ENCODE measurements at places on chromosomes 2 and 18.

- no peak for DNase-seq
These were observed 317.9 kb downstream of the ZNF516 start for GRCh38 chr18:76177160-76177559.

- DNase-seq, result no peak
These were observed 69.7 kb downstream of the FEZ2 start for GRCh38 chr2:36528274-36528673.

DNA sequence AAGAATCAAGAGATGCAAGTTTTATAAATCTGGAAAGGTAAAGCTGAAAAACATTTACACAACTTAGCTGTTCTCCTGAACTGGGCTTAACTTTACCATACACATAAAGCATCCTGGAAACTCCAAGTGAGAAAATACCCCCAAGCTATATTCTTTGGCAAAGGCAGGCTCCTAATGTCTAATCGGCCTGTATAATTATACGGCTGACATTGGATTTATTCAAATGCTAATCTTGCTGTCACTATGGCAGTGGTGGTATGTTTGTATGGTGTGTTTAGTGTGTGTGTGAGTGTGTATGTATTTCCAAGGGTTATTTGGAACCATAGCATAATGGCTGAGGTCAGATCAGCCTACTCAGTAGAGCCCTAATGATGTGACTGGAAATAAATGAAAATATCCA, 1031.8 kb upstream of the ZEB2 start:
- DNase-seq, result no peak

GRCh38 chr2:134206573-134206972, 47.3 kb upstream of the MGAT5 start:
- DNase-seq, result peak; percentile 68

DNA sequence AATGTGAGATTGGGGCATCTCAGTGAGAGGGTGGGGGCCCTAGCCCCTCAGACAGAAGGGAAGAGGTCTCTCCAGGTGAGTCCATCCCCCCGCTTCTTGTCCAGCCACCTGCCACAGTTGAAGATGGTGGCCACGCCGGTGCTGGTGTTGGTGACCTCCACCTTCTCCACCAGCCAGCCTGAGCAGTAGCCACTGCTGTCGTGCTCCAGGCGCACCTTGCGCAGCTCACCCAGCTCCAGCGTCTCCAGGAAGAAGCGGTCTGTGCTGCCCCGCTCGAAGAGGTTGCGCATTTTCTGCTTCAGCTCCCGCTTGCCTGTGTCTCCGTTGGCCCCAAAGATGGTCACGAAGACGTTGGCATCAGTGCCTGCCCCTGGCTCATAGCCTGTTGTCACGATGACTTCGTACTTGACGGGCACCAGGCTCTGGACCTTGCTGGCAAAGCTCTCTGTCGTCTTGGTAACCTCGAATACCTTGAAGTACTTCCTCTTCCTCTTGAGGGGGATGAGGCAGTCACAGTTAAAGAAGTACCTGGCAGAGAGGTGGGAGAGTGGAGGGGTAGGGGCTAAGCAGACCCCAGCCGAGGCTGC, 179.5 kb downstream of the LOXHD1 start:
- no peak for DNase-seq

DNA sequence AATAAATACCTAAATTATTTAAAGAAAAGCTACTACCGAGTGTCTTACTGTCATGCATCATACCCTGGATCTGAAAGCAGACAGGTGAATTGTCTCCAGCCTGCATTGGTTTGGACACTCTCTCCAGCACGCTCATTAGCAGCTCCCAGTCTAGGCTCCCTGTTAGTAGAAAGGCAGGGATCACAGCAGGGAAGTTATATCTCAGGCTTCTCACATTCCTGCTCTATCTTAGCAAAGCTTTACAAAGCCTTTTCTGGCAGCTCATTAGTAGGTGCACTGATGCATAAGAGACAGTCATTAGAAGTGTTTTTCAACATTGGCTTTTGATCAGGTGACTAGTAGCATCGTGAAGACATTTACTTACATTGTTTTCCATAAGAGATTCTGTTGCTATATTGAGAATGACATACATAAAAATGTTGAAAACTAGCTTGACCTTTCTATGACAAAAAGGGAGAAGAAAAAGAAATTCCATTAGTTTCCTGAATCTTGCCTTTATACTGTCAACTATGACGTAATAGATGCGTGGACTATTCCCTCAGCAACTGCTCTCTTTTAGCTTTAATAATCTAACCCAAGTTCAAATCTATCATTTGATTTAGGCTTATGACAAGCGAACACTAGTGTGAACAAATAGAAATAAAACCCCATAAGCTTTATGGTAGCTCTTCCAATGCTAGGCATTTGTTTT, 408.7 kb upstream of the KCNH7 start:
- DNase-seq, result no peak

GRCh38 chr2:218187296-218188015, 20.7 kb upstream of the CXCR1 start:
- no peak for DNase-seq

GRCh38 chr2:705971-706511, 28.8 kb upstream of the TMEM18 start:
- no peak for DNase-seq

DNA sequence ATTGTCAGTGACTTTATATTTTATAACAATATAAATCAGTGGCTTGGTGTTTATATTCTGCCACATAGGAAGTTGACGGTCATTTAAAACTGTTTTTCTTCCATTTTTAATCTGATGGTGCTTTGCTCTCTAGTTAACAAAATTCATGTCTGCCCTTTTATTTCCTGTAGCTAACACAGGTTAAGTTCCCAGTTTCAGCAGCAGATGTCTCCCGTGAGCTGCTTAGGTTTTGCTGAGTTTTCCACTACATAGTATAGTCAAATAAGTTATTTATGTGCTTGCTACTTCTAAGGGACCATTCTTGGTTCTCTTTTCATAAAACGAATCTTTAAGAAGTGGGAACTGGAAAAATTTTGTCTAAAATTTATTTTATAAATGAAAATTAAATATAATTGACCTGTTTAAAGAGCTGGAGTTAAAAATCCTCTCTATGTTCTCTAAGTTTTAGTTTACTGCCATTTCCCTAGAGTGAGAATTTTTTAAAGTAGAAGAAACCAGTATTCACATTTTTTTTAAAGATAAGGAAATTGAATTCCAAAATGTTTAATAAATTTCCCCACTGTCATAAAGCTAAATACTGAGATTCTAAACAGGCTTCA, 20.6 kb downstream of the HTR2B start:
- DNase-seq, result peak; percentile 59

GRCh38 chr2:202944816-202945215, 32.7 kb downstream of the CARF start:
- DNase-seq, result no peak

DNA sequence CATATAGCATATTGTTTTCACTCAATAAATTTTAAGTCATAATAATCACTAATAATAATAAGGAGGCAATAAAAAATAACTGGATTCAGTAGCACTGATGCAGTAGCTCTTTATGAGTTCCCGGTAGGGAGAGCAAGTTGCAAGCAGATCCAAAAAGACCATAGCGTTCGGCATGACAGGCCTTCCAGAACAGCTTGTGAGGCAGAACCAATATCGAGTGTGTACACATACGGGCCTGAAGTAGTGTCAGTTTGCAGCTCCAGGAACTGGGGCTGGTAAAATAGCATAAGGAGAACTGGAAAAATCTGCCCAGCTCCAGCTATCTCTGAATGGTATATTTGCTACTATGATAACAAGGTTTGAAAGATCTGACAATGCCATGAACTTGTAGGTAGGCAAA, 1607.8 kb upstream of the PIK3C3 start:
- DNase-seq, result no peak

GRCh38 chr2:71283131-71283530, 48.5 kb upstream of the ZNF638 start:
- DNase-seq, result no peak

DNA sequence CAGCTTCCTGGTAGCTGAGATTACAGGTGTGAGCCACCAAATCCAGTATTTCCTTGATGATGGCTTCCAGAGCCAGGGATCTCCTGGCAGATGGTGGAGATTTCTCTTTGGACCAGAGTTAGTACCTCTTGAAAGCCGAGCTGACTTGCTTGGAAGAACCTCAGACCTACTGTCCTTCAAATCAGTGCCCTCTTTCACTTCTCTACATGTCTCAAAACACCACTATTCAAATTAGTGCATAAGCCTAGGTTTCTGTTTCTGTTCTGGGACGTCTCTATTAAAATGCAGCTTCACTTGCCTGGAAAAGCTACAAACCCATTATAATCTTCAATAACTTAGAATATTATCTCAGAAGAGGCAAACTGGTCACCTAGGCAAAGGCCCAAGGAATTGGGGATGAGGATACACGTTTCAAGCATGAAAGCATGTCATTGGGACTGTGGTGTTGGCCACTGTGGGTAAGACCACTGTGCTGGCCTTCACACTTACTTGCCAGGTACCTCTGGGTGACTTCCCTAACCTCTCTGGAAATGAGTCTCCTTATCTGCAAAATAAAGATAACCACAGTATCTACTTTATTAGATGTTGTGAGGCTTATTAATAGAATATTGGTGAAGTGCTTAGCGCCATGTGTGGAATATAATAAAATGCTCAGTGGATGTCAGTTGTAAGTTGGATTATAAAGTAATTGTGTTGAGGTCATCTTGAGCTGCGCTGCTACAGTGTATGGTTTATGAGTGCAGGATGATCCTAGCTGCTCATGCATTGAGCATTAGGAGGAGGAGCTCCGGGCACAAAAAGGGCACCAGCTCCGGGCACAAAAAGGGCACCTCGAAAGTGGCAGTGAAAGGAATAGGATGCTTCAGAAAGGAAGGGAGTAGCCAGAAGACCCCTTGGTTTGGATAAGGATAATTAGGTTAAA, 84.5 kb downstream of the DOCK10 start:
- no peak for DNase-seq

DNA sequence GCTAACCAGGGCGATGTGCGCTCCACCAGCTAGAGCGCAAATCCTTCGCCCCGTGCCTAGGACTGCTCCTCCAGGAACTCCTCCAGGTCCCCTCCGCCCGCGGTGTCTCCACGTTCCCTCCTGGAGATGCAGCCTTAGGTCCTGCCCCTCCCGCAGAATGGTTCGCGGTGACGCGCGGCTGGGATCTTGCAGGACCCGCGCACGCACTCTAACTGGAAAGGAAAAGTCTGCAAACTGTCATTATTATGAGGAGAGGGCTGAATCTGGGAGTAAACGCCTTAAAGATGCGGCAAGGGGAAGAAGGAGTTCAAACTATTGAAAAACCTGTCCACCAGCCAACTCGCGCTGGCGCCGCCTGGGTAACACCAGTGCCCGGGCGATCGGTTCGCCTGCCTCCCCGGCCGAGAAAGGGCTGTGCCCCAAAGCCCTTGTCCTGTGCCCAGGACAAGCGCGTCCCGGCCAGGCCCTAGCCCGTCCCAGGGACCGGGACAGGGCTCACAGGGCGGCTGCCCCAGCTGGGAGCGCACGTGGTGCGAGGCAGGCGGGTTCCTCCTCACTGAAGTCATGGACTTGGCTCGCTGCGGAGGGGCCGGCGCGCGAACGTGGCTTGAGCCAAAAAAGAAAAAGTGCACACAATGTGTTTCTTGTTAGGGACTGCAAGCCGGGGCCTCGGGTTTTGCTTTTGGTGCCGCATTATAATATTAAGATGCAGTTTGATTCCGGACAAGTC, 5.5 kb upstream of the ID2 start:
- DNase-seq, result peak; percentile 91

DNA sequence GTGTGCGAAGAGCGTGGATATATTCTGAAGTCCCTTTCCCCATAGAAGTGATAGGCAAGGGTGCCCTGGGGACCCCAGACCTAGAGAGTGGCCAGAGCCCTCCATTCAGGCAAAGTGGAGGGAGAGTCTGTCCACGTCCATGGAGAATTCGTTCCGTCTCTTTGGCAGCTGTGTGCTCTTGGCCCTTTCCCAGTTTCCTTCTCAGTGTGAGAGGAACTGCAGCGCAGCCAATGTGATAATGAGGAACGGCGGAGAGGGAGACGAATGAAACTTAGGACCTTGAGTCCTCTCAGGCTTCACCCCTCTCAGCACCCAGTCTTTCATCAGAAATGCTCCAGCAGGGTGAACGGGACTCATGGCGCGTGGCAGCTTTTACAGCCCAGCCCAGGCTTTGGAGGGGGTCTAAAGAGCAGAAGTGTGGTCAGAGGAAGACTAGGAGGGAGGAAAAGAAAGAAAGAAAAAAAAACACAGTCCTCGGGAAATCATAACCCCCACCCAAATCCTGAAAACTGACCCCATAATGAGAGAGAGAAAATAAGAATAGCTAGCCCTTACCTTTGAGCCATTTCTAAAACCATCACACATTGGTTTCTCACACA, 95.0 kb upstream of the RIOK3 start:
- DNase-seq, result no peak

- DNase-seq, result no peak
These were observed 203.2 kb downstream of the DLGAP1 start for GRCh38 chr18:4251873-4252272.

DNA sequence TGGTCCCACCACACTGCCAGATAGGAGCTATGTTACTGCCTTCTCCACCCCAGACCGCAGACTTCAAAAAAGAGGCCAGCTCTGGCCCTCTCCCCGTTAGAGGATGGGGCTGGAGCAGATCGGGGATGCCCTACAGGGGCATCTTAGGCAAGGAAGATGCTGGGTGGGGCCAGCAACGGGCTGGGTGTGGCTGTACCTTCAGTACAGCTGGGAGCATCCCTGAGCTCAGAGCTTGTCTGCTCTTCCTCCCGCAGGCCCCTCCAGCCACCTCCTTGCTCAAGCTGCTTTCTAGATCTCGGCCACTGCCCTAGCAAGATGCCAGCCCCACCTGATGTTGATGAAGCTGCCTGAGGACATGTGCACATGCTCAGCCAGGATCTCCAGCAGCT, 9.8 kb downstream of the PTPRN start:
- DNase-seq, result no peak

DNA sequence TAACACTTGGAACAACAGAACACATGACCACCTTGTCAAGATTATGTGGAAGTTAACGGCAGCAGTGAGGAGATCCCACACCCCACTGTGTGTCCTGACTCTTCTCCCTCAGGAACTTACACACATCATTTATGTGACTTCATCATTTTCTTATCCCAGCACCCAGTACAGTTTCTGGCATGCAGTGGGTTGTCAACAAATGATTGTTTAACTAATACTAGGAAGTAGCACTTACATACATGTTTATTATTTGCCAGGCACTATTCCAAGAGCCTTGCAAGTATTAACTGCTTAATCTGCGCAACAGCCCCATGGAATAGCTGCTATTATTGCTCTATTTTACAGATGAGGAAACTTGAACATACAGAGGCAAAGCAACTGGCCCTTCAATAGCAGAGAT, 391.5 kb downstream of the TXNL1 start:
- DNase-seq, result no peak

DNA sequence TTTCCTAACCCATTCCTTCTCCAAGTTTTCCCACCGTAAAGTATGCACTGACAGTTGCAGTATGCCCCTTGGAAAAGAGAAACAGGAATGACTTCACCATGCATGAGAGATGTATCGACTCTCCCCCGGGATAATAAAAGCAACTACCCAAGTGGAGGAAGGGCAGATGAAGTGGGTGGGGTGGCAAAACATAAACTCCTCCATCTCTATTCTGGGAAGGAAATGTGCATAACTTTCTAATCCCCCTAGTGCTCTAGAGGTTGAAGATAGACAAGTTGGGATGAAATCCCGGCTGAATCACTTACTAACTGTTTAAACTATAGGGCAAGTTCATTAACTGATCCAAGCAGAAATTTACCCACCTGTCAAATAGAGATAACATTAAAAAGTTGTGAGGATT, 89.2 kb downstream of the PIGN start:
- DNase-seq, result no peak
